ENCODE measurements at places on chromosomes 12 and 14. TPM values are rescaled to one million over a fixed set of nuclear protein-coding genes. Genes with fewer than 3 reads are reported as not detected.

A2ML1 gene
- 0.08 TPM for polyA plus RNA-seq

SAMD4A gene
- polyA plus RNA-seq: 1.0 TPM

TRPV4 gene
- not detected for polyA plus RNA-seq

RBM23 gene
- polyA plus RNA-seq: 96.7 TPM

SUSD6 gene
- 5.2 TPM for polyA plus RNA-seq

MYH6 gene
- not detected for polyA plus RNA-seq

LGR5 gene
- 0.16 TPM for polyA plus RNA-seq

ADAMTS20 gene
- 0.72 TPM for polyA plus RNA-seq

PLXNC1 gene
- polyA plus RNA-seq: 76.3 TPM

Data from neural cell (in vitro differentiated cells).